ENCODE measurements at places on chromosomes 16 and 17.

GRCh38 chr16:69732101-69732500 is 5.7 kb upstream of the NQO1 start:
- DNase-seq, result no peak

GRCh38 chr16:57486858-57487834 is 853 bp upstream of the DOK4 start:
- no peak for DNase-seq

DNA sequence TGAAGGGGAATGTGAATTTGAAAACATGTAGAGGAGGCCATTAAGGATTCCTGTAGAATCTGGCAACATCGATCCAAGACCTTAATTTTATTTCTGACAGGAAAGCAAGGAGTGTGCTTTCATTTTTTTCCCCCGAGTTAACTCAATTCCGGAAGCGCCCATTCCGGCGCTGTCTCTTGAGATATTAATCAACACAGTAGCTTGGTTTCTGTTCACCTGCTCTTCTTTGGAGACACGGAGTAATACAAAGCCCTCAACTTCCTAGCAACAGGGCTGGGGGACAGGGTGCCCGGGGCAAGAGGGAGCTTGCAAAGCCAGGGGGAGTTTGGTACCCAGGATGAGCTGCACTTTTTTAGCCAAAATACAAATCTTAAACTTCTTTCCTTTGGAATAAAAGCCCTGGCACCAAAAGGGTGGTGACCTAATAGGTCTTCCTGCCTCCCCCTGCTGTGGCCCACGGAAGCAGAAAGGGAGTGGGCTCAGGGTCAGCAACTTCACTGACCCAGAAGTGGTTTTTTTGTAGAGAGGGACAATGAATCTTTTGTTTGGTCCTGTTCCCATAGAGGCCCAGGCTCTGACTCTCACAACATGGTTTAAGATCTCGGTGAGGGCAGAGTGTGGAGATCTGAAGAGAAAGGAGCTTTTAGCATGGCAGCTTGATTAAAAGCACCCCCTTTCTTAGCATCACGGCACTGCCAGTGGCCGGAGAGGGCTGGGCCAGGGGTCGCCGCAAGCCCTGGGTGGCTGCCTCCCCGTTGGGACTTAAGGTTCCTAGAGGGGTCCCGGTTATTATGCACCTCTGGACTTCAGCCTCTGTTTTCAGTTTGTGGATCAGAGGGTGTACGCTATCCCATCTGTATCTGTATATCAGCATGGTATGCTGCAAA is 207.3 kb downstream of the CCDC182 start:
- no peak for DNase-seq

- DNase-seq, result no peak
These were observed 237.4 kb downstream of the ZFHX3 start for GRCh38 chr16:72810480-72810879.

DNA sequence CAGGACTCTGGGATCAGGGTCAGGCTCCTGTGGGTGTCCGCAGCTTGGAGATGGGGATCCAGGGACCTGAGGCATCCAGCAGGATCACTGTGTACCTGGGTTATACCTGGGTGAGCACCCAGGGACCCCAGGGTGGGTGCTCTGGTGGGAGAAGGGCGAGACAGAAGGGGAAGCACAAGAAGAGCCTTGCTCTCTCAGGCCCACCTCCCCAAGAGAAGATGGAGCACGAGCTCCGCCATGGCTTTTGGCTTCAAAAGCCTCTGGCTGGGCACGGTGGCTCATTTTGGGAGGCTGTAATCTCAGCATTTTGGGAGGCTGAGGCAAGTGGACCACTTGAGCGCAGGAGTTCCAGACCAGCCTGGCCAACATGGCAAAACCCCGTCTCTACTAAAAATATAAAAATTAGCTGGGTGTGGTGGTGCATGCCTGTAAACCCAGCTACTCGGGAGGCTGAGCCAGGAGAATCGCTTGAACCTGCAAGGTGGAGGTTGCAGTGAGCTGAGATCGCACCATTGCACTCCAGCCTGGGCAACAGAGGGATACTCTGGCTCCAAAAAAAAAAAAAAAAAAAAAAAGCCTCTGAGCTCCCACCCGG is 8.9 kb downstream of the DRC7 start:
- no peak for DNase-seq

- DNase-seq, result no peak
These were observed at the start of gene RNF222 for GRCh38 chr17:8397636-8398035. Gene RNF222, minus strand, starts transcription at chr17:8397827. Its CDS starts 4,366 bp downstream, at chr17:8393461.

GRCh38 chr16:2296661-2297505 is 29.0 kb upstream of the RNPS1 start:
- DNase-seq, result no peak

DNA sequence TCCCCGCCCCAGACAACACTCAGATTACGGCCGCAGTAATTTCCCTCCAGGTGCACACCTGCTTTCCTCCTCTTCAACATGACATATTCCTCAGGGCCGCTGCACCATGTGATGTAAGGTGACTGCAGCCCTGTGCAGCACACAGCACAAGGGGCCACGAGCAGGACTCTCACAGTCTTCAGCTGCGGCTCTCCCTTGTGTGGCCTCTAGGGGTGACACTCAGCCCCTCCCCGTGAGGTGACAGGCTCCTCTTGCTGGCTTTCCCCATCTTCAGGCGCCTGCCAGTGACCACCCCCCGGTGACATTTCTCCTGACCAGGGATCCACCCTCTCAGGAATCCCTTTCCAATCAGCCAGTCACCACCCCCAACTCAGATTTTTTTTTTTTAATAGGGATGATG is 31.3 kb upstream of the ABCC3 start:
- DNase-seq, result no peak

- peak; percentile 94 for DNase-seq
These were observed at the start of gene GAN for GRCh38 chr16:81314603-81315270. Gene GAN, plus strand, starts transcription at chr16:81314962. Its CDS starts 152 bp downstream, at chr16:81315114.

- DNase-seq, result no peak
These were observed 2.1 kb upstream of the ATP2A1 start for GRCh38 chr16:28876019-28876659.

GRCh38 chr16:12547608-12547922 is 256.1 kb downstream of the CPPED1 start:
- DNase-seq, result no peak

DNA sequence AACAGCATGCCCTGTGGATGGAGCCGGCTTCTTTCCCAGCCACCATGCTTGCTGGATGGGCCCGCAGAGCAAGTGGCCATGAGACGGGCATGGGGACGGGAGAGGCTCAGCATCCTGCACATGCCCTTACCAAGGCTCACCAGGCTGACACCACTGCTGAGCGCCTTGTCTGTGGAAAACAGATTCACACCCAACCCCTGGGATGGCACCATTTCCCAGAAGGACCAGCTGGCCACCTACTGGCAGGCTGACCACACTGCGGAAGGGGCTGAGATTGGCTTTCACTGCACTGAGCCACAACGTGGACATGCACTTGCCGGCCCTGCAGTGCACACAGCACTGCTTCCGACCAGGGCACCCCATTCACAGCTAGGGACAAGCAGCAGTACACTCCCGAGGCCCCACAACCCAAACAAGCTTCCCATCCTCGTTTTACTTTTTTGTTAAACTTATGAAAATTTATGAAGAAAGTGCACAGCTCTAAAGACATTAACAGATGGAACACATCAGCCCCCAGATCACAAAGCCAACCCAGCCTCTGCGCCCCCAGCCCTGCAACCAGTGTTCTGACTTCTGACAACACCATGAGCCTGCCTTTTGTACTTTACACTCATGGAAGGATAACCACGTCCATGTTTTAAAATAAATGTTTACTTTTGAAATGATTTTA is 13.9 kb upstream of the KRTAP17-1 start:
- no peak for DNase-seq

GRCh38 chr17:36885153-36885735 is 52.0 kb upstream of the LHX1 start:
- DNase-seq, result no peak

GRCh38 chr17:20179041-20179440 is 169.9 kb downstream of the SPECC1 start:
- no peak for DNase-seq

GRCh38 chr17:58756246-58757161 is 850 bp downstream of the PPM1E start:
- no peak for DNase-seq

GRCh38 chr17:4476511-4477070 is 22.1 kb upstream of the SPNS2 start:
- DNase-seq, result no peak

- DNase-seq, result no peak
These were observed 8.0 kb downstream of the SGF29 start for GRCh38 chr16:28561557-28562187.

DNA sequence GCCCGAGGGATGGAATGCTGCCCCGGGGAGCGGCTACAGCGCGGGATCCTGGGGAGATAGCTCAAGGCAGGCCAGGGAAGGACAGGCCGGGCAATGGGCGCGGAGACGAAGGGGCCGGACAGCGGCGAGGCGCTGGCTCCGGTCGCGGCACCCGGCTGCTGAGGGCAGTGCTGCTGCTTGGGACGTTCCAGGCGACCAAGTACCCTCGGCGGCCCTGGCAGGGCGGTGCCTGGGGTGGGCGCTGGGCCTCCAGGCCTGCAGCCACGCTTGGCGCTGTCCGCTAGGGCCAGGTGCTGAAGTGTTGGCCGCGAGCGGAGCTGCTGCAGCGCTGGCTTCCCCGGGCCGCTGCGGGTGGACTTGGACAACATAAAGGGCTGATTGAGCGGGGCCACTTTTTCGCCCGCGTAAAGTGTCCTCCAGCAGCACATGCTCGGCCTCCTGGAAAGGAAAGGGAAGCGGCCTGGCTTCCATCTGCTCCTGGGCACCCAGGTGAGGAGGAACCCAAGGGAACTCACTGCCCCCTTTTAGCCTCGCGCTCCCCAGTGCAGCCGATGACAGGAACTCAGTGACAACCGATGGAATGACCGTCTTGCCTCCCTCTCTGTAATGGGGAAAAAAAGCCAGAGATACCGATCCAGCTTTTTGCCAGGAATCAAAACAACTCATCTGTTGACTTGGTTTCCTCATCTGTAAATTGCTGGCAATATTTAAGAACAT is 23.7 kb downstream of the CLEC3A start:
- DNase-seq, result peak; percentile 45

DNA sequence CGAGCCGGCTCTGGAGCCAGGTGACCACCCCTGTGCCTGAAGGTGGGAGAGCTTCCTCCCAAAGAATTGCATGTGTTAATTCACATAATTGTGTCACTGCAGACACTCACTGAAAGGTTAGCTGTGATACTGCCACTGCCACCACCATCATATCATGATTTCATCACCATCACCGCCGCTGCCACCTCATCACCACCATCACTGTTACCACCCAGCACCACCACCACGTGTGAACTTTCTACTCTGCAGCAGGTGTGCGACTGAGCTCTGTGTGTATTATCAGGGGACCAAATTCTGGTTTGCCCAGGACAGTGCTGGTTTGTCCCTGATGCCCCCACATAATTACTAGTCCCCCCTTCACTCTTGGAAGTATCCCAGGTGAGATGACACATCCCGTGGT is 15.2 kb downstream of the BCAR1 start:
- DNase-seq, result no peak

DNA sequence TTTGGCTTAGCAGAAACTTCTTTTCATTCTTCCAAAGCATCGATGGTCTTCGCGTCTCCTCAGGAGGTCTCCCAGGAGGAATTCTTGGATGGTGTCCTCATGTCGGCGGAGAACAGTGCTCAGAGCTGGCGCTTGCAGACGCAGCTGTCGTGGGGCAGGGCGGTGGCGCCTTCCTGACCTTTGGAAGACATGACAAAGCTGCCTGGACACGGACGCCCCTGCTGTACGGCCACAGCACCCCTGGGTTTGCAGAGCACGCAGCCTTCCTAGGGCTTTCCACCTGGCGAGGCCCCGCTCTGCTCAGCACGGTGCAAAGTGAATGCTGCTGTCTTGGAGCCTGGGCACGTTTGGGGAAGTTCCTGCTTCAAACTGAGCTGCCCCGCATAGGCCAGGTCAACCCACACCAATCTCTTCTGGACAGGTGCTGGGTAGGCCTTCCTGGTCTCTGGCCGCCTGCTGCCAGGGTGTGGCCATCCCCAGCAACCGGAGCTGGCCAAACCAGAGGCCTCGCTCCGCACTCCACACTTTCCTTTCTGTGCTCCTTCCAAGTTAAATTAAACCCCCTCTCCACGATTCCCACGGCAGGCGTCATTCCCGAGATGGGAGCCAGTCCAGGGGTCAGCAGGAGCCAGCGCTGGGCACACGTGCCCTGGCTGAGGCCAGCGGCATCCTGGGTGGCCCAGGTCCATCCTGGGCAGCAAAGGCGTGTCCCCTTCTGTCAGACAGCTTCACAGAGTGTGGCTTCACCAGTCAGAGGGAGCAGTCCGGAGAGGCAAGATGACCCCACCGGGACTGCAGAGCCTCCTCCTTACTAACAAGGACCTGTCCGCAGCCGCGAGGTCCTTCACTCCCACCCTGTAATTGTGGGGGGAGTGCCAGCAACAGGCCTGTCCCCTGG is 15.0 kb upstream of the KREMEN2 start:
- no peak for DNase-seq

- no peak for DNase-seq
These were observed 27.1 kb downstream of the MMD start for GRCh38 chr17:55394357-55395021.

GRCh38 chr16:74524926-74525325 is 82.0 kb downstream of the GLG1 start:
- no peak for DNase-seq

Measured in uterus (tissue), 4 donors.